ENCODE measurements at places on chromosomes 6 and 20.

- no peak for DNase-seq
Measured at GRCh38 chr20:48933017-48933766, 11.7 kb downstream of the ARFGEF2 start.

DNA sequence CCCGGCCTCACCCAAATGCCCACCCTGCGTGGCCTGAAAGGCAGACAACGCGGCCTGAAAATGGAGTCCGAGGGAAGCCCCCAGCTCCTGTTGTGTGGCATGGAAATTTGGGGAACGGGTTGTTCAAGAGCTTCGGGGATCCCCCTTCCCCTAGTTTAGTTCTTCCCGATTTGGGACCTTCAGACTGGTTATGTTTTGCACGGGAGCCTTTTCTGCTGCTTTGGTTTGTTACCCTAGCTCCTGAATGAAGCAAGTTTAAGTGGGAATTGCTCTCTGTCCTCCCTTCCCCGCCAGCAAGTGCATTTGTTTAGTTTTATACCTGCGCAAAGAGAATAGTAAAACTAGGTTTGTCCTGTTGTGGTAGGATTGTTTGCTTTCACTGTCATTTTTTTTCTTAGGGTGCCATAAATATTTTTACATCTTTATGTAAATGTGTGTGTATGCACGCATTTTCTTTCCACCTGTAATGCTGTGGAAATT, 604 bp downstream of the SH3BGRL2 start:
- DNase-seq, result no peak

DNA sequence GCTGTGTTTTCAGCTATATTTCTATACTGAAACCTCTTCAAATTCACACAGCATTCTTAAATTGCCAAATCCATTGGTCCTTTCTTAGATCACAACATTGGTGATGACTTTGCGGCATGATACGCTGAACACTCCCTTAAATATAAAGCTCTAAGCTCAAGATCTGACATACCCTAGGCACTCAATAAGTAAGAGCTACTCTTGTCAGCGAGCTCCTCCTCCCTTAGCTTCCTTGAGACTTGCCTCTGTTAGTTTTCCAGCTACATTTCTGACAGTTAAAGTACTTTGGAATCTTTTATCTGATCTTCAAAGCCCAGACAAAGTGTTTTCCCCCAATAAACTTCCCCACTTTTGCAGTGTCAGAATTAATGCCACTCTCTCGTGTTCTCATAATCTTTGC, 117.0 kb downstream of the HIVEP2 start:
- DNase-seq, result no peak

DNA sequence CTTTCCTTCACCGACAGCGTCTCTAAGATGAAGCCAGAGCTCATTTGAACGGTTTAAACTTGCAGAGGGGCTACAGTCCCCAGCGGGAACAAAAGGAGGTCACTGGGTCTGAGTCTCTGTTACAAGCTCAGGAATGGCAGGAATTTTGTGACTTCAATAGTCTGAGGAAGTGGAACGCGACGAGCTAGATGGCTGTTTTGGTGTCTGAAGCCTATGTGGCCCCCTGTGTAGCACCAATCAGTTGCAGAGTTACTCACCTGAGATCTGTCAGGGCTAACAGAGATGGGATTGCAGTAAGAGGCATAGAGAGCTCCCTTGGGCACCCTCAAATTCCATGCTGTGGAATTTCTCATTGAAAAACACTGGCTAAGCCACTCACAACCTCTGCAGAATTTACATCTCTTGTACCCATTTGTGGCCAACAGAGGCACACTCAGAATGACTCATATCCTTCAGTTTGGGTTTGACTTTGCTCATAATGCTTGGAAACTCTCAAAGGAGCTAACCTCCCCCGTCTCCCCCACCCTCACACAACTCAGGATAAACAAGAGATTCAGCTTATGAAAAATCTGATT, 7.1 kb upstream of the TCP11 start:
- DNase-seq, result no peak

- no peak for DNase-seq
Measured at GRCh38 chr6:33344701-33345697, 27.5 kb upstream of the ZBTB22 start.

DNA sequence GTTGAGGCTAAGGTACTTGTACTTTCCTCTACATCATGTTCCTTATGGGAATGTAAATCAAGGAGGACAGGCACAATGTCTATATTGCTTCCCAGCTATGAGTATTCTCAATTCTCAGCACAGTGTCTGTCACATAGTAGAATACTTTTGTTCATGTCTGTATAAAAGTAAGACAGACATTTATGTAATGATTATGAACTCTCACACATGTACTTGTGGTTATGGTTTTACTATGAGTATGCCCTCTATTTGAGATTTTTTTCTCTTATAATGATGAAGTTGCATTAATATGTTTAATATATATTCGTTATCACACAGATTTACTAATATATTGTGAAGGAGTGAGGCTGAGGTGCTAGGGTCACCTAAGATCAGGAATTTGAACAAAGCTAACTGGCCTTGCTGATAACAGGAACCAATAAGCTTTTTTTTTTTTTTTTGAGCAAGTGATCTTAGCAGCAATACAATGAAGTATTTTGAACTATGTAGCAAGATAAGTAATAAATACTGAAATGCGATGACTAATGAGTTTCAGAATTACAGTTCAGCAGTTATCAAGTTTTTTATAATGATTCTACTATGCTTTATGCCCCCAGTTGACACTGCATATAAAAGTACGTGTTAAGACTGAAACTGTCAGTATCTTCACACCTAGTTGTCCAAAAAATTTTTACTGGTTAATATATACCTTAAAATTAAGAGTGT, 623.1 kb downstream of the HTR1B start:
- no peak for DNase-seq

GRCh38 chr6:39114388-39114703, 640 bp downstream of the SAYSD1 start:
- no peak for DNase-seq
